Prostate gland (tissue), 2 donors: ENCODE measurements at places on chromosomes 16 and 17.

DNA sequence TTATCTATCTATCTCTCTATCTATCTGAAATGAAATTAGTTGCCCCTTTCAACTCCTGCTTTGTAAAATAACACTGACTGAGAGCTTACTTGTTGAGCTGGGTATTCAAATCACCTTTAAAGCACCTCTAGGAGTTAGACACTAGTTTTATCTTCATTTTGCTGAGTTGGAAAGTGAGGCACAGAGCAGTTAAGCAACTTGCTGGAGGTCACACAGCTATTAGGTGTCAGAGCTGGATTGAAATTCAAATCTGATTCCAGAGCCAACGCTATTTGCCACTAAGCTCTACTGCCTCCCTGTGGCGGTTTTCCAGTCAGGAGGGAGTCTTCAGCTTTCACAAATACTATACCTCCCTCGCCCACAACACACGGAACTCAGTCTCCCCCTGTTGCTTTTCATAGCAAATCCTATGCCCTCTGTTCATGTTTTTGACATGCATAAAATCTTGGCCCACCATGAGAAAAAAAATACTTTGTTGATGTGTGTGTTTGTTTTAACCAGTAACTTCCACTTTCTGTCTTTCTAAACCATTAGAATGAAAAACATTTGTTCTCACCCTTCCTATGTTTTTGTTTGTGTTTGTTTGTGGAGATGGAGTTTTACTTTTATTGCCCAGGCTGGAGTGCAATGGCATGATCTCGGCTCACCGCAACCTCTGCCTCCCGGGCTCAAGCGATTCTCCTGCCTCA lies 74.8 kb upstream of the SMURF2 start:
- peak; percentile 7 for DNase-seq

GRCh38 chr16:66026211-66026610 lies 340.3 kb upstream of the CDH5 start:
- DNase-seq, result peak; percentile 36

GRCh38 chr16:87369117-87369765 lies 14.3 kb downstream of the FBXO31 start:
- no peak for DNase-seq

DNA sequence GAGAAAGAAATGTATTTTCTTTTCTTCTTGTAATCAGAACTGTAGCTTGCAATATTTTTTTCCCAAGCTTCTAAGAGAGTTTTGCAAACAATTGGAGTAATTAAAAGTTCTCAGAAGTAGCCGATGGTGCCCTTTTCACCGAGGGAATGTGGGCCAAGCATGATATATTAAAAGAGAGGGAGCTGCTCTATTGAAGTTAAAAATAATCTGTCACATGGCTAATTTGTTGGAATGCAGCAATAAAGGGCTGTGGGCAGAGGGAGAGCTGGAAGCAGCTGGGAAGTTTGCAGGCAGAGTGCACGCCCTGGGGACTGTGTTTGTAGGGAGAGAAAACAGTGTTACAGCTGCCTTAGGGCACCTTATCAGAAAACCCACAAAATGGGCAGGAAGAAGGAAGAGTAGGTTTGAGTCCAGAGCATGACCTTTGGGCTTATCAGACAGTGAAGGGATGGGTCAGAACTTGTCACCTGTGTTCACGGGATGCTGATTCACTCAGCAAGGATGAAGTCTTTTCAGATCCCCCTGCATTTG lies 18.5 kb upstream of the TERF2 start:
- peak; percentile 33 for DNase-seq

- DNase-seq, result no peak
Observed at GRCh38 chr17:55292094-55292493, 27.3 kb downstream of the HLF start.

DNA sequence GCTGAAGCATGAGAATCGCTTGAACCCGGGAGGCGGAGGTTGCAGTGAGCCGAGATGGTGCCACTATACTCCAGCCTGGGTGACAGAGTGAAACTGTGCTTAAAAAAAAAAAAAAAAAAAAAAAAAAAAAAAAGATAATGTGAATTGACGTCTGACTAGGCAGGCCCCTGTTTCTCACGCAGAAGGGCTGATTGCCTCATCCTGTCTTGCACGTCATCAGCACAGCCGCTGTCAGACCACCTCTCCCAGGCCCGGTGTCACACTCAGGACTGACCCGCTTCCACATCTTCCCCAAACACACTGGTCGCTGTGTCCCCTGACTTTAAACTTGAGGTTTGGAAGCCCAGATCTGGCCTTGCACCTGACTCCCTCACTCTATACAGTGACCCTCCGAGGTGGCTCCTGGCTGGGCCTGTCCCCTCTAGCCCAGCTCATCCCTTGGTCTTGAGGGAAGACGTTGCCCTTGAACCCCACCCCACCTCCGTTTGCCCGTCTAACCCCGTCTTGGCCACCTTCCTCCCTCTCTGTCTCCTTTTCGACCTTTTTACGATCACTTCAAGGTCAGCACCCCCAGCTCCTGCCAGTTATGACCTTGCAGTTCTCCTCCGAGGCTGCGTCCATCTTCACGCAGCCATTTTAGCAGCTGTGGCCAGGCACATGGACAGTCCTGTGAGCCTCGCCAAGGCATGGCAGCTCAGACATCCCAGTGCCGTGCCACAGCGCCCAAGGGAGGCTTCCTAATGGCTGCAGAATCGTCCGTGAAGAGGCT lies 149.9 kb upstream of the PLCG2 start:
- DNase-seq, result no peak

- no peak for DNase-seq
Observed at GRCh38 chr16:75298267-75298666, 46.8 kb upstream of the BCAR1 start.

- no peak for DNase-seq
Observed at GRCh38 chr16:54977211-54977610, 46.5 kb downstream of the IRX5 start.
